ENCODE measurements at places on chromosomes 1 and 21.

DNA sequence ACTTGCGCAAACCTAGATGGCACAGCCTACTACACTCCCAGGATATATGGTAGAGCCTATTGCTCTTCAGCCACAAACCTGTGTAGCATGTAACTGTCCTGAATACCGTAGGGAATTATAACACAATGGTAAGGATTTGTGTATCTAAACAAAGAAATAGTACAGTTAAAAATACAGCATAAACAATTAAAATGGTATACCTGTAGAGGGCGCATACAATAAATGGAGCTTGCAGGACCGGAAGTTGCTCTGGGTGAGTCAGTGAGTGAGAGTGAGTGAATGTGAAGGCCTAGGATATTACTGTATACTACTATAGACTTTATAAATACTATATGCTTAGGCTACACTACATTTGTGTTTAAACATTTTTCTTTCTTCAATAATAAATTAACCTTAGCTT is 99.3 kb downstream of the PLD5 start:
- DNase-seq: no peak

DNA sequence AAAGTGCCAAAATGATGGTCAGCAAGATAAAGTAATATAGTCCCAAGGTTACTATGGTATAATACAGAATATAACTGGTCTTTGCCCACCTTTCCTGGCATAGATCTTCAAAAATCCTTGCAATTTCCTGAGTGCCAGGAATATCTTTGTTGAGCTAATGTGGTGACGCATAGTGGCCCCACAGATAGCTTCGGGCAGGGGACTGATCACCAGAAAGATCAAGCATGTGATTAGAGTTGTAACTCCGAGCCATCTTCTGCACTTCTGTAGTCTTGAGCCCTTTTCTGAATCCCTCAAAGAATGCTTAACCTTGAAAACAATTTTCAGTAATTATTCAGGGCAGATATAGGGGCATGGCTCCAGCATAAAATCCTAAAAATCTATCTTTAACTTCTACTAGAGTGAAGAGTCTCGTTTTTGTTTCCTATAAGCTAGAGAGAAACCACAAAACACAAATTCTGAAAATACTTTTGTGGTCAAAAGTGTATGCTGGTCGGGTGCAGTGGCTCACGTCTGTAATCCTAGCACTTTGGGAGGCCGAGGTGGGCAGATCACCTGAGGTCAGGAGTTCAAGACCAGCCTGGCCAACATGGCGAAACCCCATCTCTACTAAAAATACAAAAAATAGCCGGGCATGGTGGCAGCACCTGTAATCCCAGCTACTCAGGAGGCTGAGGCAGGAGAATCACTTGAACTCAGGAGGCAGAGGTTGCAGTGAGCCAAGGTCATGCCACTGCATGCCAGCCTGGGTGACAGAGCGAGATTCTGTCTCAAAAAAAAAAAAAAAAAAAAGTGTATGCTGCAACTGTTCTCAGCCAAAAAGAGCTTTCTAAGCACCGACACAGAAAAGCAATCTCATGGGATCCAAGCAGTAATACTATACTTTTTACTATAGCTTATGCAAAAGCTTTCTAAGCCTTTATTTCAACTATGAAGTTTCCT is 62.8 kb downstream of the NVL start:
- DNase-seq: no peak

- DNase-seq: no peak
Observed at GRCh38 chr1:113937146-113937545, 8.0 kb downstream of the HIPK1 start.

DNA sequence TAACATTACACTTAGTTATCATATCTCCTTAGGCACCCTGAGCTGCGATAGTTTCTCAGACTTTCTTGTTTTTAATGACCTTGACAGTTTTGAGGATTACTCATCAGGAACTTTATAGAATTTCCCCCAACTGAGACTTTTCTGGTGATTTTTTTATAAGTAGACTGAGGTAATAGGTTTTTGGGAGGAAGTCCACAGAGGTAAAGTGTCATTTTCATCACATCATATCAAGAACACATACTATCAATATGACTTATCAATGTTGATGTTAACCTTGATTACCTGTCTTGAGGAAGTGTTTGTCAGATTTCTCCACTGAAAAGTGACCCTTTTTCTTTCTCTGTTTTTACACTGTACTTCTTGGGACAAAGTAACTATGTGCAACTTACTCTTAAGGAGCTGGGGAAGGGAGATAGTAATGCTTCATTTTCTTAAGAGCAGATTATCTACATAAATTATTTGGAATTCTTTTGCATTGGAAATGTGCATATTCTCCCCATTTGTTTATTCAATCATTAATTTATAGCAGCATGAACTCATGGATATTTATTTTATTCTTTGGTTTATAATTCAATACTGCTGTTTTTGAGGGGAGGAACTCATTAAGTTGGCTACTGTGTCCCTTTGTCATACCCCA is 72.8 kb upstream of the HSD17B7 start:
- DNase-seq: no peak

GRCh38 chr1:214414691-214415090 is 133.7 kb downstream of the SMYD2 start:
- no peak for DNase-seq

Measured in stimulated activated CD8-positive, alpha-beta memory T cell treated with anti-CD3 and anti-CD28 coated beads, Interleukin-7, amount 100 ng/mL, for 4 hours (primary cell).